ENCODE measurements at places on chromosomes 11 and 22.

- no peak for DNase-seq
Measured at GRCh38 chr11:118412921-118413320, 11.5 kb downstream of the ATP5MG start.

- no peak for DNase-seq
Measured at GRCh38 chr11:20821046-20821445, 151.7 kb downstream of the NELL1 start.

DNA sequence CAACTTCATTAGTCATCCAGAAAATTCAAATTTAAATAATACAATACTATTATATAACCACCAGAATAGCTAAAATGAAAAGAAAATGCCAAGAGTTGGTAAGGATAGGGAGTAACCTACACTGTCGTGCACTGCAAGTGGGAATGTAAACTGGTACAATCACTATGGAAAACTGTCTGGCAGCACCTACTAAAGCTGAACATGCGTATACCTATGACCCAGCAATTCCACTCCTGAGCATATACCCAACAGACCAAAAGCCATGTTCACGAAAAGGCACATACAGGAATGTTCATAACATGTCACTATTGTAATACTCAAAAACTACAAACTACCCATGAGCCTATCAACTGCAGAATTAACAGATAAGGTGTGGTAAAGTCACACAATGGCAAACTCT, 32.7 kb downstream of the DENND5A start:
- DNase-seq = no peak

DNA sequence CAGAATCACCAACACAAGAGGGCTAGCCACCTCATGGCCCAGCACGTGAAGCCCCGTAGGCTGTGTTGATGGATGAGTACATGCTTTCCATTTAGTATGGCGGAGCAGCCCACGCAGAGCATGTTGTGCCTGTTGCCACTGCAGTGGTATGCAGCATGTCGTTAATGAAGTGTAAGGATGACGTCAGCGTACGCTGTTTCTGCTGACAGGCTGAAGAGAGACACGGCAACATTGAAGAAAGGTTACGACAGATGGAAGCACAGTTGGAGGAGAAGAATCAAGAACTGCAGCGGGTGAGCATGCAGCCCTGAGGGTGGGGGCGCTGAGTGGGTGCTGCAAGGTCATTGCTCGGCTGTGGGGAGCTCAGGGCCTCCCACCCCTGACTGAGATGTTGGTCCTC, 62.8 kb downstream of the PPFIA1 start:
- no peak for DNase-seq

GRCh38 chr11:11076276-11076675, 218.4 kb upstream of the ZBED5 start:
- no peak for DNase-seq

- no peak for DNase-seq
Measured at GRCh38 chr11:126426106-126426505, 70.6 kb downstream of the ST3GAL4 start.

DNA sequence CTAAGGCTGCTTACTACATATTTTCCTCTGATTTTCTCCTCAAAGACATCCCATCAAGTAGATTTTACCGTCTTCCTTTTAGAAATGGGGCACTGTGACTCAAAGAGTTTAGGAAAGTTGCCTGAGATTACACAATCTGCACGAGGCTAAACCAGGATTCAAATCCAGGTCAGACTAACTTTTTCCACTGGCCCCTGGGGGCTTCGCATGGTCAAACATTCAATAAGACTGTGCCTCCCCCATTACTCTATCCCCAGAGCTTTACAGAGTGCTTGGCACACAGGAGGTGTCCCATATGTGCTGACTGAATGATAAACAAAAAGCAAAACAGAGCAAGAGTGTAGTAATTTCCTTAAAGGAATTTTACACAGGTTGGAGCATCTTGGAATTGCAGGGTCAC, 118.1 kb upstream of the TEAD1 start:
- DNase-seq = no peak

- no peak for DNase-seq
Measured at GRCh38 chr11:36160091-36160490, 129.1 kb downstream of the COMMD9 start.

- no peak for DNase-seq
Measured at GRCh38 chr11:111524056-111524455, 9.5 kb downstream of the HOATZ start.

- DNase-seq = no peak
Measured at GRCh38 chr11:76614471-76615179, 55.9 kb downstream of the LRRC32 start.

- no peak for DNase-seq
Measured at GRCh38 chr11:87324817-87325489, 287.2 kb downstream of the TMEM135 start.

Measured in hepatic stellate cell (primary cell).